Posterior cingulate gyrus (tissue), 11 donors: ENCODE measurements at places on chromosomes 1 and 21.
A peak's percentile ranks its signal among the peaks of the same experiment; 100 is the strongest.

DNA sequence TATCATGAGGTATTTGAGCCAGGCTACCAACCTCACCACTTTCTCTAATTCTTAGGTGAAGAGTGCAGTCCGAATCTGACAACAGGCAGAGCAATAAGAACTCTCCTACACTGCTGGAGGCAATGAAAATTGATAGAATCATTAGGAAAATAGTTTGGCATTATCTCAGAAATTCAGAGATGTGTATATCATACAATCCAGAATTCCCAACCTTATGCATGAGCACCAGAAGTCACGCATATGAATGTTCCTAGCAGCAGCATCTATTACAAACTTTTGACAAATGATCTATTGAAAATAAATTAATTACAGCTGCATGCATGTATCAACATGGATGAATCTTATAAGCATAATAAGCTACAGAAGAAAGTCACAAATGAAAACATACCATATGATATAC is 176.9 kb upstream of the CAMK1G start:
- no peak for DNase-seq

DNA sequence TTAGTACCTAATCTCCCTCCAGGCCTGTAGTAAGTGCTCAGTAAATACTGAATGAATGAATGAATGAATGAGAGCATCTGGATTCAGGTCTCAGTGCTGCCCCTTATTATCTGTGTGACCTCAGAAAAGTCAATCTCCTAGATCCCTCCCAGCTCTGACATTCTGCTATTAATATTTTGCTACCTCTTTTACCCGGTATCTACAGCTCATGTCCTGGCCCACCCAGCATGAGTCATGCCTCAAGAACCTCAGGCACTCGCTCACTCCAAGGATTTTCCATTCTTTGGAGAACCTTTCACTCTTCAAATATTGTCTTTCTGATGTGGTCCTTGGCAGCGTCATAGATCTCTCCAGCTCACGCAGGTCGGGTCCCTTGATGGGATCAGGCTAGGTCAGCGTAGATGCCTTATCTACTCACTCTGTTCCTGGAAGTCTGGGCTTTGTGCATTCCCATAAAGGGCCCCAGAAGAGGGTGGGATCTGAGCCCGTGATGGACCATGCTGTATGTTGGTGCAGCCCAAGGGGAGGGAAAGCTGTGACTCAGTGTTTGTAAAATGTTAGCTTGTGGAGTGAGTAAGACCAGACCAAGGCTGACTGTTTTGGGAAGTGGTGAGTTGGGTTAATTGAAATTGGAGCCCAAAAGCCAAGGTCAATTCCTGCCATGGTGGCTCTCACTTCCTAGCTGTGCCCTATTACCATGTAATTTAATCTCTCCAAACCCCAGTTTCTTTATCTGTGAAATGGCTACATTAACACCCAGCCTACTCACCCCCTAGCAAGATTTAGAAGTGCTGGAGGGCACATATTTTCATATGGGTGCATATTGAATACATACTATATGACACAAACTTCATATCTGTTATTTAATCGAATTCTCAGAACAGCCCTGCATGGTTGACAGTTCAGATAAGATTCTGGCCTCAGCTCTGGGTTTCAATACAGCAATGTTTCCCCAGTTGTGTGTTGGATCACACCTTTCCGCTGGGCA is 214.1 kb upstream of the USP24 start:
- no peak for DNase-seq

DNA sequence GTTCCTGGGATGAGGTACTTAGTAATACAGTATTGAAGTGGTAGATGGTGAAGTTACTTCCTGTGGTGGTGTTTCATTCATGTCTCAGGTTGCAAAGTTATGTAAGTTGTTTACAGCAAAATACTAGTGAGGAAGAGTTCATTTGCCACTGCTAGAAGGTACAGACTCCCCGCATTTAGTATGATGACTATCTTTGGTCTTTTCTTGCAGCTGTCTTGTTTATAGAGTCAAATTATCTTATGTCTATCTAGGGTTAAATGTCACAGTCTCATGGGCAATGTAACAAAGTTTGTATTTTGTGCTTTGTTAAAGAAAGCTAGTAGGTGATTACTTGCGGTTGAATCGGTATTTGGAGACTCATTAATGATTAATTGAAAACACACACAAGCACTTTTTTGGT is 50.2 kb downstream of the LRRC8D start:
- DNase-seq, result no peak

GRCh38 chr1:23384312-23385058 is 14.8 kb upstream of the ZNF436 start:
- DNase-seq, result no peak

DNA sequence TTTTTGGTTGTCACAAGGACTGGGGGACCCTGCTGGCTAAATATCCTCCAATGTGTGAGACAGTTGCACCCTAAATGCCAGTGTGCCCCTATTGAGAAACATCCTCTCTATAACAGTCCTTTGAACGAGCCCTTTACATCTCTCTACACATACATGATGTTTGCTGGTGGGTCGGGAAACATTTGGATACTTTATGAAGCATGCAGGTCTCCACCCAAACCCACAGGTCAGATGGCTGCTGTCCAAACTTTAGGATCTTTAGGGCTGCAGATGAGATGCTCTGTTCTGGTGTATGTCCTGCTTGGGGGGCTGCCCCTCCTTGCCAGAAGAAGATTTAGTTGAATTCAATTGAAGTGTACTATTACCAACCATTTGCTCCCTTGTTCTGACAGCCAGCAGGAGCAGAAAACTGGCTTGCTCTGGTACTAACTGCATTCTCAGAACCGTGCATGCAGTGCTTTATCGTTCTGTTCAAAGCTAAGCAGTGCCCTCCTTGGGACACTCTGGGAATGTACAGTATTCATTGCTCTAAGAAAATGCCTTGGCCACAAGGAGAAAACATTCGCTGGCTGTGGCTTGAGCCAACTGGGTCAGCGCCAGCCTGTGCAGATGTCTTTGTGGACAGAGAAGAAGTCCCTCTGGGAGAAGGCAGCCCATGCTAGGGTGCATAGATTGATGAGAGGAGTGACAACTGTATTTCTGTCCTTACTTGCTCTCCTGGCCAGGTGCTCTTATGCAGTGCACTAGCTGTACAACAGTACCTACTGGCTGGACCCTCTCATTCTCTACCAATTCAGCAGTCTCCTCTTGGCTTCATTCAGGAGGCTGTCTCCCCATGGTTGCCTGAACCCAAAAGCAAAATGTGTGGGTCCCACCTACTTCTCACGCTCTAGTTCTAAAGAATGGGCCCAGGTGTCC is 61.4 kb upstream of the DIRAS3 start:
- DNase-seq, result peak; percentile 96

- DNase-seq, result no peak
These were observed 28.1 kb downstream of the TSHB start for GRCh38 chr1:115057661-115058254.

DNA sequence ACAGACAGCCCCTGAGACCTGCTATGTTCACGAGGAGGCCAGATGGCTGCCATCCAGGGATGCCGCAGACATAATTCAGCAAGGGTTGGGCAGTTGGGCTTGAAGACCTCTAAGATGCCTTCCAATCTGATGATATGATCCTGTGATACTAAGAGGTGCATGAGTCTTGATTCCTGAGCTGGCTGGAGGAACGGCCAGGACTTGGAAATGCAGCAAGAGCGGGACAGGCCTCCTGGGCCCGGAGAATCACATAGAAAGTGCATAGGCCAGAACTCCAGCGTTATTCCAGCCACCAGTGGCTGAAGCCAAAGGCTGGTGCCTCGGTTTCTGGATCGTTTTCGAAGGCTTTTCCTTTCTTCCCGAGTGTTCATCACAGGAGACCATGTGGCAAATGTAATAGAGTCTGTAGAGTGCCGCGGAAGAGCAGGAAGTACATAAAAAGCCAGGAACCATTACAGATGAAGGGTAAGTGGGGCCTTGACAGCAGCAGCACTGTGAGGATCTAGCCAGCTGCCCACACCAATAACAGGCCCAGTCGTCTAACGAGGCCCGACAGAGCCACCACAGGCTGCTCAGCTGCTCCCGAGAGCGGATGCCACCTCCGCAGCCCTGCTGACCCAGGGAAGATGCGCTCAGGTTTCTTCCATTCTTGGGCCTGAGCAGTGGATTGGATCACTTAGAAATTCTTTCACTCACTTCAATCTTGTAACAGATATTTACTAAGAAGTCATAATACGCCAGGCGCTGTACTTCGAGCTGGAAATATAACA is 14.0 kb upstream of the LHX4 start:
- no peak for DNase-seq

DNA sequence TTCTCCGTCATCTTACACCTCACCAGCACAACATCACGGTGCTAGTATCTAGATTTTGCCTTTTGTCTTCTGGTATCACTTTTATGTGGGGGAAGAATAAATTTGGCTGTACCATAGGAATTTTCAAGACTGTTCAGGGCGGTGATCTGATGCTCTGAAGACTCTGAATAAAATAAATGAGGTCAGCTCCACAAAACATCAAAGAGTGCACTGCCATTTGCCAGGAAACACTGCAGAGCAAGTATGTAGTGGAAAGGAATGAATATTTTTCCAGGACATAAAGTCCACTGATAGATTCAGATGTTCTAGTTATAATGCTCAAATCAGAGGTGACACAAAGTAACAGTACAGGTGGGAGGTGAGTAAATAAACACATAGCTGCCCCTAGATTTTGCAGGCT is 56.3 kb downstream of the ZP4 start:
- DNase-seq, result no peak

- no peak for DNase-seq
These were observed 67.8 kb upstream of the SMYD2 start for GRCh38 chr1:214213136-214213535.

DNA sequence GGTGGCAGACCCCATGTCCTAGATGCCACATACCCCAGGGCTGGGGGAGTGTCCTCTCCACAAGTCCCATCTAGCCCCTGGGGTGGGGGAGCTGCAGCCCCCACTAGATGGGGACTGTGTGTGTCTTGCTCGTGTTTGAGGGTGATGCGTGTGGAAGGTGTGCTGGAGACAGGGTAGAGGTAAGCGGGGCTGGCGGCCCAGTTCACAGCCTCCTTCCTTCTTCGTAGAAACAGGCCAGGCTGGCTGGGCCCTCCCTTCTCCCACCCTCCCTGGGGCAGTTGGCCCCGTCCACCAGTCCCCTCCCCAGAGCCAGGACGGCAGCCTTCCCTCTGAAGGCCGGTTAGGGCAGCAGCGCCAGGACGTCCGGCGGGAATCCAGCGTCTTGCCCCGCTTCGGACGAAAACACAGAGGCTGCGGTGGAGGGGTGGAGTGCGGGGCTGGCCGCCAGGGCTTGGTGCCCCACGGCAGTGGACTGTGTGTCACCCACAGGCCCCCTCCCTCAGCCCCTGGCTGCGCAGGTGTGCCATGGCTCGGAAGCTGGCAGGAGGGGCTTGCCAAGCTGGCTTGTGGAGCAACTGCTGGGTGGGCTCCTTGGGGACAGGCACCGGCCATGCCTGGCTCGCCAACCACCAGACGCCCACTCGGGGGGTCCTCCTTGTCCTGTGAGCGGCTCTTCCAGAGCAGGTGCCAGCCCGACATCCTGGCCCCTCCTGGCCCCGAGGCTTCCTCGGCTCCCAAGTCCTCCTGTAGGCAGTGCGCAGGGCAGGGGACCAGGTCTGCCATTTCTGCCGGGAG is 3.6 kb downstream of the PRDM16 start:
- DNase-seq, result no peak

DNA sequence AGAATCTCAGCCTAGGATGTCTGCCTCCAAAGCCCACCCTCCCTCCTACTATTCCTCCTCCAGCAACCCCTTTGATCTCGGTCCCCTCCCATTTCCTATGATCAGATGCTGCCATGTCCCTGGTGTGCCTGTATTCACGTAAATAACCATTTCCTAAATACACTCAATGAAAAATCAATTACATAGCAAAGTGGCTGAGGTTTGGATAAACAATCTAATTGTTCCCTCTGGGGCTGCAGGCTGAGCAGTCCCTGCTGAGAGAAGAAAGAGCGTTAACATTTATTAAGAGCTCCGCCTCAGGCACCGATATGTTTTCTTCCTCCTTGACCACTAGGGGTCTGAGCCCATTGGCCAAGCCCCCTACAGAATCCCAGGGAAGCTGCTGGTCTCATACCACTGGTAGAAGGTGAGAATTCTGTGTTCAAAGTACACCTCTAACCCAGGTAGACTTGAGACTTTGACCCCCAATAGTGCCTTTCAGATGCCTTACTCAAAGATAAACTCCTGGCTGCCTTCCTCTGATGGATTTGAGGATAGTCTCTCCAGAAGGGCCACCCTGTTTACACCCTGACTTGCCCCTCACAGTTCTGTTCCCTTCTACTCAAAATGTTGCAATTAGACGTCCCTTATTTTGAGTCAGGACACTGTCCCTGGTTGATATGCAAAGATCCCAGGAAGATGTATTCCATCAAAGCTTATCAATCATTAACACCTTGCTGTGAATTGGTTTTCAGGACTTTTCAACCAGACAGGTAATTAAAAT is 33.9 kb upstream of the CAMK1G start:
- no peak for DNase-seq

DNA sequence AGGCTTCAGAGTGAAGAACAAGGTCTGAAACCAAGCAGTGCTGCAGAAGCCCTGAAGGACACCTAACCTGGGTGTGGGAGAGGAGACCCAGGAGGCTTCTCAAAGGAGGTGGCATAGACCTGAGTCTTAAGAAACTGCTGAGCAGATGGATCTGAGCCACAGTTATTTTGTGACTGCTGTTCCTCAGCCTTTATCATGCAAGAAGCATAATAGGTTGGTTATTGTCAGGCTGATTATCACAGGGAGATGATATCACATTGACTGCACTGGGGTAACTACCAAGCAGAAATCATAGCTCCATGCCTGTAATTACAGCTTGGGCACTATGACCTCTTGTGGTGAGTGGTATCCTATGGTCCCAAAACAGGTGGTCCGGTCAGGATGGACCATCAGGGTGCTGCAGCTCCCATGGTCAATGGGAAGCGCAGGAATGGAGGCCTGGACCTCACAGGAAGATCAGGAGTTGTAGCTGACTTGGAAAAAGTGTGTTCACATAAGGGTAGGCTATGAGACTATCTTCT is 11.5 kb upstream of the ATP2B4 start:
- DNase-seq, result no peak

DNA sequence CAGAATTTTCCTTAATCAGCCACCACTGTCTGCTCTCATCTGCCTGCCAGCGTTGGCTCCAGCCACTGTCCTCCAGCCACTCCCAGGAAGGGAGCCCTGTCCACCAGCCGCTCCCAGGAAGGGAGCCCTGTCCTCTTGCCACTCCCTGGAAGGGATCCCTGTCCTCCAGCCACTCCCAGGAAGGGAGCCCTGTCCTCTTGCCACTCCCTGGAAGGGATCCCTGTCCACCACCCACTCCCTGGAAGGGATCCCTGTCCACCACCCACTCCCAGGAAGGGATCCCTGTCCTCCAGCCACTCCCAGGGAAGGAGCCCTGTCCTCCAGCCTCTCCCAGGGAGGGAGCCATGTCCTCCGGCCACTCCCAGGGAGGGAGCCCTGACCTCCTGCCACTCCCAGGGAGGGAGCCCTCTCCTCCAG is 726.5 kb downstream of the PTPRU start:
- no peak for DNase-seq
